Ovary (tissue), 10 donors: ENCODE measurements at places on chromosomes 6 and 20.

DNA sequence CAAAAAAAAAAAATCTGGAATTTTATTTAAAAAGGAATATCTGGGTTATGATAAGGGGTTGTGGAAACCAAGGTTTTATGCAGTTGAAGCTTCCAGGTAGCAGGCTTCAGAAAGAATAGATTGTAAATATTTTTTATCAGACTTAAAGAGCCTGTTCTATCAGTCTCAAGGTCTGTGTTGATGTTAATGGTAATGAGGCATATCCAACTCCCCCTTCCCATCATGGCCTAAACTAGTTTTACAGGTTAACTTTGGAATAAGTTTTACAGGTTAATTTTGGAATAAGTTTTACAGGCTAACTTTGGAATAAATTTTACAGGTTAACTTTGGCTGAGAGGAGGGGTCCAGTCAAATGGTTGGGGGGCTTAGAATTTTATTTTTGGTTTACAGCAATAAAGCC, 92.4 kb downstream of the CD24 start:
- no peak for DNase-seq

- no peak for DNase-seq
These were observed 11.2 kb upstream of the FRMD1 start for GRCh38 chr6:168090064-168090690.

DNA sequence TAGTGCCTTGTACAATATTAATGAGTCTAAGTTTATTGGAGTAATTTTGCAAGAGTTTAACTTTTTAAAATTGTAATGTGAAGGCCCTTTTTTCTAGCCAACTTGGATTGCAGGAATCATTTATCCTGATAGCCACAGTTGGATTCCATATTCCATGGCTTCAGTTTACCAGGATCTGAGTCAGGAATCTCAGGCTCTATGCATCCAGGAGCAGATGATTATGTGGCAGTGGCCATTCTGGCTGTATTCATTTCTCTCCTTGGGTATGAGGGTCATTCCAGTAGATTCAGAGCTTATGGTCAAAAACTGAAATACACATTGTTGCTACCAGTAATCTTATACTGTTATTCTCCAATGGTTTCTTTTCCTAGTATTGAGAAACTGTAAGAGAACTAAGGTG, 2.9 kb downstream of the AIG1 start:
- no peak for DNase-seq

- no peak for DNase-seq
These were observed 125.2 kb downstream of the TBC1D7 start for GRCh38 chr6:13203145-13203544.

DNA sequence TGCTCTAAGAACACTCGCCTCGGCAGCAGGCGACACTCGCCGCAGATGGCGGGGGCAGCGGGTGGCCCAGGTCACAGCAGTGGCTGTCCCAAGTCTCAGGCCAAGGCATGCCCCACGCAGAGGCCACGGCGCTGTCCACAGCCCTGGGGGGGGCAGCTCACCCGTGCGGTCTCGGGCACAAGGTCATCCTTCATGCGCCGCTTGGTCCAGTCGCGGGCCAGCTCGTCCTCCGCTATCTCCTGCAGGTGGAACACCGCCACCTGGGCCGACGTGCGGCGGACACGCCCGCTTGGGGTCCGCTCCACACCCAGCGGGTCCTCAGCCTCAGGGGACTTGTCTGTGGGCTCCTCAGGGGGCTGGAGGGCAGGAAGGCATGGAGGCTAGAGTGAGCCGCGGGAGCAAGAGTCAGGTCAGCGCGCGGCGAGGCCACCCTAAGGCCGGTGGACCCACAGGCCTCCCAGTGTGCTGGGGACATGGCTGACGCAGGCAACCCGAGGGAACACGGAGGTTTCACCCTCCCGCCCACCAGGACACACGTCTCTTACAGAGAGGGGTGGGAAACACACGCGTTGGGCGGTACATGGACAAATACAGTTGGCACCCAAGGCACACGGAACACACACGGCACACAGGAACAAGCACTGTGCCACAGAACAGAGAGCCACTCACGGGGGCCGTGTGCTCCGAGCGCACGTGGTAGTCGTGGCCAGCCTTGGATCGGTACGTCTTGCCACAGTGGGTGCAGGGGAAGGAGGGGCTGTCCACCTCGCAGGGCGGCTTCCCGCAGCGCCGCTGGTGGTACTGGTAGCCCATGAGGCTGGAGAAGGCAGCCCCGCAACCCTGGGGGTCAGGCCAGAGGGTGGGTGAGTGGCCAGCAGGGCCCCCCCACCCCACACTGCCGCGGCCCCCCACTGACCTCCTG, 6.5 kb upstream of the UCKL1 start:
- peak; percentile 23 for DNase-seq
